Posterior cingulate gyrus (tissue), 11 donors: ENCODE measurements at places on chromosomes 12 and 14.

- no peak for DNase-seq
Observed at GRCh38 chr12:47735649-47736048, 10.4 kb upstream of the ENDOU start.

- DNase-seq: no peak
Observed at GRCh38 chr12:5034603-5035002, 9.1 kb upstream of the KCNA5 start.

GRCh38 chr12:52318241-52318990, 2.8 kb downstream of the KRT83 start:
- DNase-seq: no peak

DNA sequence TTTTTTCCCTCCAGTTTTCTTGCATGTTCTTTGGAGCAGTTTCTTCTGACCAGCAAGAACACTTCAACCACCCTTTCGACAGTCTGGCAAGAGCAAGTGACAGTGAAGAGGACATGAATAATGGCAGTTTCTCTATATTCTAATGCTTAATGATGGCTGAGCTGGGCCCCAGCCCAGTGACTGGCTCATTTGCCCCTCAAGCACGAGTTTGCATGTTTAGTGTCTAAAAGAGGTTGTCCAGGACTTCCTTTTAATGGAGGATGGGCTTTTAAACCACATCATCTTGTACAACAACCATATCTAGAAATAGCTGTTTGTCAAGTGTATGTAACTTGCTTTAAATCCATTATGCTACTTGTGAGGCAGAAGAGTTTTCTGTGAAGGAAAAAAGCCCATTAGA, 28.4 kb downstream of the RAD9B start:
- DNase-seq: no peak

GRCh38 chr12:131711551-131712205, 788 bp downstream of the SFSWAP start:
- DNase-seq: no peak

- no peak for DNase-seq
Observed at GRCh38 chr12:122062832-122063693, 15.5 kb upstream of the MLXIP start.

DNA sequence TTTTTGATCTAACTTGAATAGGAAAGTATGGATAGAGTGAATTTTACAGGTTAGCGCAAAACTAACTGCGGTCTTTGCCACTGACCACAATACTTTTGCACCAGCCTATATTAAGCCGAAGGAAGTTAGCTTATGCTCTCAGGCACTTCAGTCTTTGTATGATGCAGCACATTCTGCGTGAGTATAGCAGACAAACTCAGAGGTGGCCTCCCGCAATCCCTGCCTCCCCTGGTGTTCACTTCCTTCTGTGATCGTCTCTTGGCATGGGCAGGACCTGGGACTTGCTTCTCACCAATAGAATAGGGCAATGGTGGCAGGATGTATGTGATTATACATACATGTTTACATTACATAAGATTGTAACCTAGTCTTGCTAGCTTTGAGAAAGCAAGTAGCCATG, 10.3 kb upstream of the SLC6A13 start:
- DNase-seq: no peak

- no peak for DNase-seq
Observed at GRCh38 chr12:124487834-124488165, 79.6 kb downstream of the NCOR2 start.

DNA sequence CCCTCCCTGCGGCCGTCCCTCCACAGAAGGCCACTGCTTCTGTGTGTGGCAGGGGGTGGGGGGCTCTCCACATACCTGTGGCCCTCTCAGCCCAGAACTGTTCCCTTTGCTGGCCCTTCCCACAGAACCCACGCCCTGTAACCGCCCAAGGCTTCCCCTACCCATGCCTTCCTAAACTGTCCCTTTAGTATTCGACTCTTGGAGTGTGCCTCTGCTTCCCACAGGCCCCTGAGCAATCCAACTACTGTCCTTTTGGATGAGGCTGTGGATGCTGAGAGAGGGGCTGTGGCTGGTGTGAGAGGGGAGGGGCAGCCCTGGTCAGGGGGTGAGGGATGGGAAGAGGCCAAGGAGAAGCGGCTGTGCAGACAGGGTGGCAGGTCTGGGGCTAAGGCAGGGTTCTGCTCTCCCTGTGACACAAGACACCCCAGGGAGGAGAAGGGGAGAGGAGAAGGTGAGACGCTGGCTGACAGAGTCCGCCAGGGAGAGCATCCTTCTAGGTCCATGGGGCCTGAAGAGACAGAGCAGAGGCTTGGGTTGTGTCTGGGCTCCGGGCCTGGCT, 46.0 kb downstream of the DLK1 start:
- DNase-seq: no peak

- DNase-seq: no peak
Observed at GRCh38 chr12:93115198-93115601, 186.1 kb upstream of the EEA1 start.

DNA sequence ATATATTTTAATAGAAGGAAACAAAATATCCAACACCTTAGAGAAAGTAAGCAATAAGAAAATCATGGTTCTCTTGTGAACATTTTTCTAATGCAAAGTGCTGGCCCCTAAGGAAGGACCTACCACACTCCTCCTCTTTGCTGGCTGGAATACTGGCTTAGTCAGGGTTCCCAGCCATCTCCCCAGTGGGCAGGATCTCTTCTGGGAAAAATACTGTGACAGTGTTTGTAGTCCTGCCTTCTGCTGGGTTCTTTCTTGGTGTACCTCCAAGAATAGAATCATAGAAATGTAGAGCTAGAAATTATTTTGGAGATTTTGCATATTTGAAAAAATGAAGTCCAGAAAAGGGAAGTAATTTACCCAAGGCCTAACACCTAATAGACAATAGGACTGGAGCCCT, 31.9 kb downstream of the KCNMB4 start:
- DNase-seq: no peak

DNA sequence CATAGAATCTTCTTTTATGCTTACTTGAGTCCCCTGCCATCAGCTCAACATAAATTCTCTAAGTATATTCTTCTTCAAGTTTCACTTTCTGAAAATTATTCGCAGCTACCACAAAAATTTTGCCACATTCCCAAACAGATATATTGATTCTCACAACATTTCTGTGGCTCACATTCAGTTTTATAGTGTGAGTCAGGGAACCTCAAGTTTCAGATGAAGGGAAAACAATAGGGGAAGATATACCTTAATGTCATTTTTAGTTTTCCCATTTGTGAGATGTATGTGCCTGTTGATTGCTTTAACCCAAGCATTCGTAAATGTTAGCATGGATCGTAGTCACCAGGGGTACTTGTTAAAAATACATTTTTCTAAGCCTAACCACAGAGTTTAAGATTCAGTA, 465.8 kb downstream of the CCER1 start:
- no peak for DNase-seq
